ENCODE measurements at places on chromosomes 5 and 9. TPM values are rescaled to one million over a fixed set of nuclear protein-coding genes. Genes with fewer than 3 reads are reported as not detected.

GRCh38 chr5:143306040-143306439 lies 97.4 kb downstream of the NR3C1 start:
- DNase-seq = no peak

DNA sequence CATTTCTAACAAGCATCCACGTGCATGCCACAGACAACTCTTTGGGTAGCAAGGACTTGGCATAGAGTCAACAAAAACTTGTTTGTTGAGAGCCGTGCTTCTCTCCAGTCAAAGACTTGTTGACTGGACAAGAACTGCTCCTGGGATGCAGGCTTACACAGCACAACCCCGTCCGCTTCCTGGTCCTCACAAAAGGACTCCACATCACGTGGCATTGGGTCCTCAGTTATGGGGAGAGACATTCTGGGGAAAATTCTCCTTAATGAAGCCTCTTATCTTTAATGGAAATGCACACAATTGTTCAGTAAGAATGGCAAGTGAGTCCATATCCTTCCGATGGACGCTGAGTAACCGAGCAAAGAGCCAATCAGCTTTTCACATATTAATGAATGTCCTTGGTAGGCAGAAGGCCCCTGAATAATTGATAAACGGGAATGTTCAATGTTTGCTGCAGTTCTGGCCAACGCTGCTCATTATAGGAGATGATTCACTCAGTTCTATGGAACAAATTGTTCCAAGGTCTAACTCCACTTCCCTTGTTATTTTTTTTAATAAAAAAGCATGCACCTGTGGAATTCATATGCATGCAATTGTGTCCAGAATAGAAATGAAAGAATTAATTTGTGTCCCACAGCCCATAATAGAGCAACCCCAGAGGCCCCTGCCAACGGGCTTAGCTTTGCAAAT lies 97.0 kb upstream of the ZNF366 start:
- DNase-seq = peak; percentile 47

DNA sequence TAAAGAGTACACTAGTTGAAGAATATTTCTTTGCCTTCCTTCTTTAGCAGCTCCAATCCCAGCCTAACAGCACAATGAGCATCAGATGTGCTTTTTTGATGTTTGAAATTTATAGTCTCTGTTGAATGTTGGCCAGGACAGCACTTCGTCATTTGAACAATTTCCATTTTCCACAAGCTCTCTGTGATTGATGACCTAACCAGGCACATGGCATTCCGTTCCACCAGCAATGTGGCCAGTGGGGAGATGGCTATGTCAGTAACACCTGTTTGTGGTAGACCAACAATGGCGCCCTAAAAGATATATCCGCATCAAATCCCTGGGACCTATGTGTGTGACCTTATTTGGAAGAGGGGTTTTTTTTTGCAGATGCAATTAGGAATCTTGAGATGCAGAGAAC lies 66.8 kb downstream of the PALM2AKAP2 start:
- no peak for DNase-seq

GRCh38 chr9:114243240-114243639 lies 79.7 kb upstream of the ORM1 start:
- DNase-seq = no peak

GRCh38 chr9:86328156-86328555 lies 26.1 kb downstream of the TUT7 start:
- no peak for DNase-seq

DNA sequence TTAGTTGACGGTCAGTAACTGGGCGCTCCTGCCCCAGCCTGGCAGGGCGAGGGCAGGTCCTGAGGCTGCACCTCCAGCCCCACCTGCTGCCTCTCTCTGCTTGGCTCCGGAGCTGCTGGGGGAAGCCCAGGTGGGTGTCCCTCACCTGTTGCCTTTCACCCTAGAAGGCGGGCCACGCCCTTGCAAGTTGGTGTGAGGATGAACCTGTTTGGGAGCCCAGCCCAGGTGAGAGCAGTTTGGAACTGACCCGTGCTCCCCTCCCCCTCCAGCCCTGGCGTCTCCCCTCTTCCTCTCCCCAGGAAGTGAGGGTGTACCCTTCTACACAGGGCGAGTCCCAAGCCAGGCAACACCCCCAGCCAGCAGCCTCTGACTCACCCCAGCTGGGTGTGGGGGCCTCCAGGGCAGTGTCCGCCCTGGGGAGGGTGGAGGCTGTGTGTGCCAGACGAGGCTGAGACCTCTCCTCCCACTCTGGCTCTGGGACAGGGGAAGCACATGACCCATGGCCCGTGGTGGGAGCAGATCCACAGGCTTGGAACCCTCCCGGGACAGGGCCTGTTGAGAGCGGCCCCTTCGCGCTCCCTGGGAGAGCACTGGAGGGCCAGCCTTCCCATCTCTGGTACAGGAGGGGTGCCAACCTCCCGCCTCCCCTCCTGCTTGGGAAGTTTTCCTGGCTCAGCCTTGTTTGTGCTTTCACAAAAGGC lies 10.4 kb downstream of the LRRC8A start:
- peak; percentile 96 for DNase-seq

DNA sequence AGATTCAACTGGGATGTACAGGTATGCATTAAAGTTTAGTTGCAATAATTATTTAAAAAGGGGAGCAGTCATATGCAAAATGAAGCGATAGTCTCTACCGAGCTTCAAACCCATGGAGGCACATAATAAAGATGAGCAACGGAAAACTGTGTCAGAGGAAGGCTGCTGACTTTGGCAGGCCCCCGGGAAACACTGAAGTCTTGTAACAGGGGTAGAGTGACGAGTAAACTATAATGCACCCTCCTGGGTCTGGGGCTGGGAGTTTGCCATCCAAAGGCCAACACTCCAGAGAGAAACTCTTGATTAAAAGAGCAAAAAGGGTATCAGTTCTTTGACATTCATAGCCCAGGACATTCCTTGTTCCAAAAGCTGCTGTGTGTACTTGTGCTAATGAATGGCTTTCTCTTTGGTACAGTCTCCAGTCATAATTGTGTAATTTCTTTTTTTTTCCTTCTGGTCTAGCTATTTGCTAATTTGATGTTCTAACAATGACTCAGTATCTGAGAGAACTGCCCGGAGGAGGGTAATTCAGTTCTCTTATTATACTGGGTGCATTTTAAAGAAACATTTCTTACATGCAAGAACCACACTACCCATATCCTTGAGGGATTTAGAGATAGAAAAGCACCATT lies 59.2 kb downstream of the TNC start:
- no peak for DNase-seq

DNA sequence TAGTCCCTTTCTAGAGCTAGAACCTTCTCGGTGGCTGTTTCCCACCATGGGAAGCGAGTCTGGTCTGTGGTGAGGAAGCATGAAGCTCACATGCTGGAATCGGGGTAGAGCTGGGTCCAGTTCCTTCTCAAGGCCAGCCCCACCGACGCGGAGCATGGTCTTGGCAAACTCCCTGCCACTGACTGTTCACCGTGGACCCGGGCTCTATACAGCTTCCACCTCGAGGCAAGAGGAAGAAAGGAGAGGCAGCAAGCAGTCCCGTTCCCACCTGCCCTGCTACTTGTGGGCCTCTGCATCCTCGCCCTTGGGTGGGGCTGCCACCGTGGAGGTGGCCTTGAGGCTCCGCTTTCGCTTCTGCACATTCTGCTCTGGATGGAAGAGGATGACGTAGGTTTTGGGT lies 13.7 kb downstream of the GRM6 start:
- DNase-seq = no peak

- no peak for DNase-seq
These were observed 115.3 kb upstream of the MSX2 start for GRCh38 chr5:174609116-174609515.

DNAJC18 gene
- total RNA-seq = 10.1 TPM

ANKRD34B gene
- total RNA-seq = not detected

KIF12 gene
- total RNA-seq = 1.1 TPM

DNA sequence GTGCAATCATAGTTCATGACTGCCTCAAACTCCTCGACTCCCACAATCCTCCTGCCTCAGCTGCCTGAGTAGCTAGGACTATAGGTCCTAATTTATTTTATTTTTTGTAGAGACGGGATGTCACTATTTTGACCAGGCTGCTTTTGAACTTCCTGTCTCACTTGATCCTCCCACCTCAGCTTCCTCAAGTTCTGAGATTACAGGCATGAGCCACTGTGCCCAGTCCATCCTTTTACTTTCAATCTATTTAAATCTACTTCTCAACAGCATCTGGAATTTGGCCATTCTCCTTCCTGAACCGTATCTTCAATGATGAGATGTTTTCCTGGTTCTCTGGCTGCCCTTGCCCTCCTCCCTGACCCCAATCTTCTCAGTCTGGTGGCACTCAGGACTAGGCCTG lies 12.2 kb upstream of the GRIN1 start:
- no peak for DNase-seq

DNA sequence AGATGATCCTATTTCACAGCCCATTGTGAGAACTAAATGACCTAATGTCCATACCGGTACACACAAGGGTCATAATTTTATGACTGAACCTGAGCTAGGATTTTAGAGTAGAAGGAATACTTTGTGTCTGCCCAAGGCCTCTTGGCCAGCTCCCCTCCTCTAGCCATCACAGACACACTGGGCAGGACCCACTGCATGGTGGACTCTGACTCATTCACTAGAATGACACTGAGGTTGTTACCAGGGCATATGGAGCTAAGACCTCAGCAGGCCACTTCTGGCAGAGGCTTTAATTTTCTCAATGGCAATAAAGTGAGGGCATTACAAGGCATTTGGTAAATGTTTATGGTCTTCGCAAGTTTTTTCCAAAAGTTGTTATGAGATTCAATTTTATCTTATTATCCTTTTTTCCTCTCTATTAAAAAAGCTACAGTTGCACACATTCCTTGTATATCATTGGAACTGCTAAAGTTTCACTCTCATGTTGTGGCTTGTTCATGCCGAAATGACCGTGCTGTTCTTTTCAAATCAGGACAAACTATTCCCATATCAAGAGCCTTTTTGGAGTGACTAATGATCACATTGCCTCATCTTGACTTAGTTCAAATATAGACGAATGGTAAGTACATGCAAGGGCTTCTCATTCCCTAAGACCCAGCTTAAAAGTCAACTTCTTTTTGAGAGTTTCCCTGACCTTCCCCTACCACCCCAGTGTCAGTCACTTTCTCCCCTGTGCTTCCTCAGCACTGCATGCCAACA lies 595.7 kb downstream of the ACTL7B start:
- no peak for DNase-seq

LCP2 gene
- not detected for total RNA-seq

DNA sequence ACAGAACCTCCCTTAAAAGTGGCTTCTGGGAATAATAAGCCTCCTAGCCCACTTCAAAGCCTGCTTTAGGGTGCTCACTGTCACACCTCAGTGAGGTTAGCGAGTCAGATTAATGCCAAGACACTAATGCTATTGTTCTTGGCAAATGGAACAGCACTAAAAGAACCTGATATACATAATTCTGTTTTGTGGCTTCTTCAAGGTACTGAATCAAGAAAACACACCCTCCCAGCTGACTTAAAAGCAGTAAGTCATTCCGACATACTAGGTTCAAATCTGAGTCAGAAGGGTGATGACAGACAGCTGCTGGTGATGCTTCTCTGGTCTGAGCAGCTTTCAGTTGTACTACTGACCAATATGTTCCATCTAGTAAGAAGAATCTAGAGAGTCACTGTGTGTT lies 121.6 kb downstream of the OXCT1 start:
- no peak for DNase-seq

- DNase-seq = no peak
These were observed 207.9 kb upstream of the SLC27A6 start for GRCh38 chr5:128757196-128757959.

ARID3C gene
- total RNA-seq = 0.27 TPM

UBE2QL1 gene
- 5.9 TPM for total RNA-seq

CLPTM1L gene
- 109 TPM for total RNA-seq
